ENCODE measurements at places on chromosomes 2 and 18. TPM values are rescaled to one million over a fixed set of nuclear protein-coding genes. Genes with fewer than 3 reads are reported as not detected.

The ZNF385B gene
- total RNA-seq, result not detected

The SIX2 gene
- total RNA-seq, result 0.10 TPM

The ERICH2 gene
- total RNA-seq, result not detected

The TMEM247 gene
- not detected for total RNA-seq

The SETBP1 gene
- 0.51 TPM for total RNA-seq

The TMEM17 gene
- total RNA-seq, result 5.4 TPM
